ENCODE measurements at places on chromosomes 2 and 18. TPM values are rescaled to one million over a fixed set of nuclear protein-coding genes. Genes with fewer than 3 reads are reported as not detected.

Gene COLEC12
- not detected for total RNA-seq

Gene SLC30A3
- total RNA-seq: 0.88 TPM

Gene GPR55
- 2.6 TPM for total RNA-seq

Gene WNT10A
- 6.1 TPM for total RNA-seq

Gene RNU2-63P
- total RNA-seq: 12.6 TPM

Gene SLC19A3
- total RNA-seq: not detected

Gene OTOS
- total RNA-seq: not detected

Gene KCNG3
- 0.60 TPM for total RNA-seq

Gene CYBRD1
- total RNA-seq: 1.9 TPM

Gene FAM161A
- 11.0 TPM for total RNA-seq

Gene RRM2
- total RNA-seq: 413 TPM

Gene NTSR2
- total RNA-seq: not detected

Gene CERS6
- total RNA-seq: 15.0 TPM

Gene ELP2
- 110 TPM for total RNA-seq

Gene NMUR1
- total RNA-seq: not detected

Gene C2orf72
- total RNA-seq: 0.18 TPM

GRCh38 chr2:40199771-40200170, 252.1 kb downstream of the SLC8A1 start:
- DNase-seq: no peak

DNA sequence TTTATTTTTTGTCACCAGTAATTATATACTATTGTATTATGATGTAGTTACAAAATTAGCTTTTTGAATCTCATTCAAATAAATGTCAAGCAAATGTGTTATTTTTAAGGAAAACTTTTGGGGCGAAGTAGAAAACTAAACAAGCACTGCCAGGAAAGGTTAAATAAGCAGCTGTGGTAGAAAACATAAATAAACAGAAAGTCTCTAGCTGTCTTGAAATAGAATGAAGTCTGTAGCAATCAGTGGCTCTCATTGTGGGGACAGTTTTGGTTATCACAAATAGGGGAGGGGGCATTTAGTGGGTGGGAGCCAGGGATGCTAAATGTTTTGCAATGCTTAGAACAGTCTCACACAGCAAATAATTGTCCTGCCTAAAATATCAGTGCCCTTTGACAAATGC, 3.4 kb downstream of the INSIG2 start:
- no peak for DNase-seq

GRCh38 chr18:75211953-75212750, 1.6 kb downstream of the TSHZ1 start:
- no peak for DNase-seq

GRCh38 chr18:70621710-70622109, 332.9 kb downstream of the SOCS6 start:
- no peak for DNase-seq

DNA sequence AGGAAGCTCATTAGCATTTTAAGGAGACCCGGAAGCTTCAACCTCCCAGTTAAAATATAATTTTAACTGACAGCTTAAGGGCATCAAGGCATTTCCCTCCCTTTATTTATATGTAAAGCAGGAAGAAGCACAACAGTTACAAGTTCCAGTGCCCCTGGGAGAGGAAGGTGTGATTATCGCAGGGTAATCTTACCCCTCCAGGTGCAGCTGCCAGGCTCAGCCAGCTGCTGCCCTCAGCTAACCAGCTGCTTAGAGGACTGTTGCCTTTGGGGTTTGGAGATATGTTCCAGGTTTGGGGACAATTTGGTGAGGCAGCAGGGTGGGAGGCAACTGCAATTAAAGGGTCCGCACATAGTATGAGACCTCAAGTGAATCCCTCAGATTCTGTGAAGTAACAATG, 55.3 kb upstream of the SETBP1 start:
- DNase-seq: no peak

DNA sequence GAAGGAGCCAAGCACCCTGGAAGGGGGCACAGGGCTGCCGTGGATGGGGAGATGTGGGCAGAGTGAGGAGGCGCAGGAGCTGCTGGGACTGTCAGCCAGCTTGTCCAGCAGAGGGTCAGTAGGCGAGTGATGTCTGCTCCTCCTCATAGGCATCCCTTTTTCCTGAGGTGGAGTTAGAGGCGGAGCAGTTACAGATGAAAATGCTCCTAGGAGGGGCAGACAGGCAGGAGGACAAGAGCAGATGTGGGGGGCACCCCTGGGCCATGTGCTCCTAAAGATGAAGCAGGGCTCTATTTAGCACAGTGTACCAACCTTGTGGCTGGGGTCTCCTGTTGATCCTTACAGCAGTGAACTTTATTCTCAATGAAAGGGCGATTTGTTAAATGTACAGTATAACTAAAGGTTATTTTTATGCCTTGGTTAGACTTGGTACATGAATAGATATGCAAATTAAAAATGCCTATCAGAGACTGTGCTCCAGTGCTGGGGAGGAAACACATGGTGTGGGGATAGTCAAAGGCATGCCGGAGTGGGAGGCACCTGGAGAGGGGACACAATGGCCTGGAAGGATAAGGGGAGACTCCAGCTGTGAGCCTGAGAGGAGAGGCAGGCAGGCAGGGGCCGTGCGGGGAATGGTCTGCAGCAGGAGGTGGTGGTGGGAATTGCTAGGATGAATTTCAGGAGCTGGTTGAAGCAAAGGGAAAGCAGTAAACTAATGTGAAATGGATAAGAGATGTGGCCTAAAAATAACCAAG, 175.3 kb downstream of the CLIP4 start:
- no peak for DNase-seq

DNA sequence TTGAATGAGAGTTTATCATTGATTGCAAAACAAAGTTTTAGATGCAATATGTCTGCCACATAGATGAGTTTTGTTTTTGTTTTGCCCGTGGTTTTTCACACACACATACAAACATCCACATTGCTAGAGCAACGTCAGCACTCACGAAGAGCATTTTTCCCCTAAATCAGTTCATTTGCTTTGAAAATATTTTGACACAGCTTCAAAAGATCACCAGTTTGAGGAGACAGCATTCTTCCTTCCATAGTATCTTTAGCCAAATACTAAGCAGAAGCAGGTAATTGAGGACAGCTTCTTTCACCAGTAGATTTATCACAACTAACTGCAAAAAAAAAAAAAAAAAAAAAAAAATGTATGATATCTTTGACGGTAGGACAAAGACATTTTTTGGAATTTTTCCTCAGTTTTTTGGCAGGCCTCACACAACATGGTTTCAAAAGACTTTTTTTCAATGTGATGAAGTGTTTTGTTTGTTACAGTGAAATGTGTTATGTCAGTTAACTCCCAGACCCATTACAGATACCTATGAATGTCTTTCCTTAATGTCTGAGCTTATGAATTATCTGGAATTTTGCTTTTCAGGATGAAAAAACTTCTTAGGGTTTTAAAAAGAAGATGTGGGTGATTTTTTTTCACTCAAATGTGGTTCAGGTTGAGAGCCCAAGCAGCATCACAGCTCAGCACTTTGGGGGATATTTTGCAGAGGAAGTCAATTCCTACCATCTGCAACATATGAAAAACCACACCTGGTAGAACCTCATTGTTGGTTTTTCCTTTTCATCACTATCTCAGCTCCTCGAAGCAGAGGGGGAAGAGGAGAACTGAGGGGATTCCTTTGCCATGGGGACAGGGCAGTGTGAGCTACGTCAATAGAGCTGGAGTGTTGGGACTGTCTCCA, 31.6 kb downstream of the AOX1 start:
- no peak for DNase-seq

GRCh38 chr2:145909175-145909755, 1389.3 kb upstream of the ZEB2 start:
- DNase-seq: no peak

DNA sequence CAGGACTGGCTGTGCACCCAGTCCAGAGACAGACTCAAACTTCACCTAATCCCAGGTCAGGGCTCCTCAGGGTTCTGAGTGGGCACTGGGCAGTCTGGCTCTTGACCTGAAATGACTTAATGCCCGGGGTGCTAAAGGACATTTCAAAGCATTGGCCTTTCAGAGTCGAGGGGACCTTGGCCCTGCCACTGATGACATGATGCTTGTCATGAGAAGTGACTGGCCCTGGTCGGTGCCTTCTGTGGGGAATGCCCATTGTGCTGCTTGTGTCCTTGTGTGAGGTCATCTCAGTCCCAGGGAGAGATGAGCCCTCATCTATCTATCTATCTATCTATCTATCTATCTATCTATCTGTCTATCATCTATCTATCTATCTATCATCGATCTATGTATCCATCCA, 81.3 kb downstream of the CTAGE1 start:
- no peak for DNase-seq

DNA sequence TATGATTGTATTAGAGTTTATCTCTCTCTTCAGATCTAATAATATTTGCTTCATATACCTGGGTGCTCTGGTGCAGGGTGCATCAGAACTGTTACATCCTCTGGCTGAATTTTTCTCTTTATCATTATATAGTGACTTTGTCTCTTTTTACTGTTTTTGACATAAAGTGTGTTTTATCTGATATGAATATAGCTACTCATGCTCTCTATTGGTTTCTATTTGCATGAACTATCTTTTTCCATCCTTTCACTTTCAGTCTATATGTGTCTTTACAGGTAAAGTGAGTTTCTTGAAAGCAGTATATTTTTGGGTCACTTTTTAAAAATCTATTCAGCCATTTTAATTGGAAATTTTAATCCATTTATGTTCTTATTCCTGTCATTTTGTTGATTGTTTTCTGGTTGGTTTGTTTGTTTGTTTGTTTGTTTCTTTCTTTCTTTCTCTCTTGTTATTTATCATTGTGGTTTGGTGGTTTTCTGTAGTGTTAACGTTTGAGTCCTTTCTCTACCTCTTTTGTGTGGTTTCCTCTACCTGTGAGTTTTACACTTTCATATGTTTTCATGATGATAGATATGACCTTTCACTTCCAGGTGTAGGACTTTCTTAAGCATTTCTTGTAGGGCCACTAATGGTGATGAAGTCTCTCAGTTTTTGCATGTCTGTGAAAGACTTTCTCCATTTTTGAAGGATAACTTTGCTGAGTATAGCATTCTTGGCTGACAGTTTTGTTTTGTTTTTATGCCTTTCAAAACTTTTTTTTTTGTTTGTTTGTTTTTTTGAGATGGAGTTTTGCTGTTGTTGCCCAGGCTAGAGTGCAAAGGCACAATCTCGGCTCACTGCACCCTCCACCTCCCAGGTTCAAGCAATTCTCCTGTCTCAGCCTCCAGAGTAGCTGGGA, 54.9 kb downstream of the CCNT2 start:
- DNase-seq: no peak

DNA sequence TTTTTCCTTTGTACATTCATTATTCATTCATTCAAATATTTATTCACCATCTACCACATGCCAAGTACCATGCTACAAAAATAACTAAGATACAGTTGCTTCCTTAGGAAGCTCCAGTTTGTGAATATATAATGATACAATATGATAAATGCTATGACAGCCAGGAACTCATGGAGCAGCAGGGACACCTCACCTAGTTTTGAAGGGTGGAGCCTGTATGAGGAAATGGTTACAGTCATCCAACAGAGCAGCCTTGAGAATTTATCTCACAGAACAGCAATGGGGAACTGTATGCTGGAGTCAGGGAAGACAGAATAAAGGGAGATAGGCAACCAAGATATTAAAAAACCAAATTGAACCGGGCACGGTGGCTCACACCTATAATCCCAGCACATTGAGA, 124.0 kb downstream of the OSBPL1A start:
- DNase-seq: no peak

GRCh38 chr2:149679286-149679685, 91.7 kb upstream of the MMADHC start:
- no peak for DNase-seq

- no peak for DNase-seq
Measured at GRCh38 chr2:127622561-127623387, 23.2 kb upstream of the GPR17 start.

GRCh38 chr2:2765839-2766495, 434.9 kb upstream of the MYT1L start:
- no peak for DNase-seq

GRCh38 chr2:159637240-159637639, 20.9 kb upstream of the BAZ2B start:
- DNase-seq: no peak

GRCh38 chr2:28915939-28916338, 21.5 kb downstream of the WDR43 start:
- DNase-seq: no peak

GRCh38 chr2:216399621-216400020, 12.7 kb upstream of the SMARCAL1 start:
- DNase-seq: no peak

GRCh38 chr2:45409677-45410076, 201.4 kb downstream of the SRBD1 start:
- DNase-seq: no peak

GRCh38 chr2:168380500-168380899, 75.6 kb upstream of the CERS6 start:
- no peak for DNase-seq

GRCh38 chr18:22272242-22272641, 102.9 kb downstream of the GATA6 start:
- DNase-seq: no peak

DNA sequence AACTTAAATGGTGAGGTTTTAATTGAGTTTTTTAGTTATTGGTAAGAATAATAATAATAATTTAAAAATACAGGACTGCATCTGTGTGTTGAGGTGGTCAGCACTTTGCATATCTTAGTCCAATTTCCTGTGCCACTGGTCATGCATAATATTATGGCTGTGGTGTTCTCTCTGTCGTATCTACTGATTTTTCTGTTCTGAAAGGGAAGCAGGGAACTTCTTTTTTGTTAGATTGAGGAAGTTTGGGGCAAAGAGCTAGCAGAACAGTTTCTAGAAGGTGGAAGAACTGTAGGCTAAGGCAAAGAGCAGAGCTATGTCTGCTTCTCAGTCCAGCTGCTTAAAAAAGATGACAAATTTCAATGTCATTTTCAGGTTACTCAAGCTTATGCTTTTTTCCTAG, 74.3 kb downstream of the XRCC5 start:
- no peak for DNase-seq

- no peak for DNase-seq
Measured at GRCh38 chr2:98382739-98383138, 36.5 kb downstream of the CNGA3 start.

- DNase-seq: no peak
Measured at GRCh38 chr2:130963196-130963848, 126.6 kb downstream of the ARHGEF4 start.

DNA sequence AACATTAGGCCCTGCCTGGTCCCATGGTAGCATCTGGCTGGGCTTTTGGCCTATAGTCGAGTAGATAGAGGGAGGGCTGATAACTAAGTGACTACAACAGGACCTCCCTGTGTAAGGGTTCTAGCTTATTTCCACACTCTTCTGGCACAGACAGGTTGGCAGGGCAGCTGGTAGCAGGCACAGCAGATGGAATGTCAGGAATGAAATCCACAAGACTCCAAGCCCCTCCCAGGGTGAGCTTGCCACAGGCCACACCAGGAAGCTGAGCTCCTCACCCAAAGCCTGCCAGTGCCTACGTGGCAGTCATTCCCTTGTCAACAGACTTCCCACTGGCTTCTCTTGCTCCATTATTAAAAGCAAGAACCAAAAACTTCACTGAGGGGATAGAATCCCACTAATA, 20.7 kb upstream of the C1QL2 start:
- no peak for DNase-seq

- peak; percentile 44 for DNase-seq
Measured at GRCh38 chr2:30336978-30337841, 105.9 kb downstream of the LBH start.

- no peak for DNase-seq
Measured at GRCh38 chr2:74399785-74400184, 19.7 kb upstream of the DCTN1 start.

GRCh38 chr2:206533977-206534376, 90.6 kb downstream of the ADAM23 start:
- no peak for DNase-seq

- DNase-seq: no peak
Measured at GRCh38 chr2:10775831-10776230, 36.8 kb downstream of the PDIA6 start.
